ENCODE measurements at places on chromosomes 6 and 20.
A peak's percentile ranks its signal among the peaks of the same experiment; 100 is the strongest.

- DNase-seq, result peak; percentile 8
Measured at GRCh38 chr6:117829594-117830319, 77.3 kb upstream of the SLC35F1 start.

- DNase-seq, result no peak
Measured at GRCh38 chr6:32047539-32047854, 9.3 kb downstream of the CYP21A2 start.

- DNase-seq, result no peak
Measured at GRCh38 chr20:19761841-19762240, 3.8 kb downstream of the RIN2 start.

- no peak for DNase-seq
Measured at GRCh38 chr20:59575653-59576052, 28.7 kb upstream of the PHACTR3 start.

GRCh38 chr20:33279261-33279910, 3.6 kb upstream of the BPIFB1 start:
- no peak for DNase-seq

DNA sequence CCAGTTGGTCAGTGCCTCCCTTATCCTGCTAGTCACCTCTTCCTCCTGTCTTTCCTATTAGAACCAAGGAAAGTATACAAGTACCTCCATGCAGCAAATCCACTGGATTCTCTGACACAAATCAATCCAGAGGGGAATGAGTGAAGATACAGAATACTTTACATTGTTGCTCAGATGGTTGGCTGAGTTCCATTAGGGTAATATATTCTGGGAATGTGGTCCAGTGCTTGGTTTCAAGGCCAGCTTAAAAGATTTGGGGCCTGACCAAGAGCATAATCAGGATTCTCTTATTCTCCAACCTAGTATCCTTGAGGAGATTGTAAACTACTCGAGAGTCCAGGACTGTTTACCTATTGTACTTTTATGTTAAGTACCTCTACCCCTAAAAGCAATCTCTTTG, 23.0 kb downstream of the CARMIL1 start:
- DNase-seq, result peak; percentile 82

- DNase-seq, result no peak
Measured at GRCh38 chr20:52984451-52984810, 12.3 kb downstream of the TSHZ2 start.

DNA sequence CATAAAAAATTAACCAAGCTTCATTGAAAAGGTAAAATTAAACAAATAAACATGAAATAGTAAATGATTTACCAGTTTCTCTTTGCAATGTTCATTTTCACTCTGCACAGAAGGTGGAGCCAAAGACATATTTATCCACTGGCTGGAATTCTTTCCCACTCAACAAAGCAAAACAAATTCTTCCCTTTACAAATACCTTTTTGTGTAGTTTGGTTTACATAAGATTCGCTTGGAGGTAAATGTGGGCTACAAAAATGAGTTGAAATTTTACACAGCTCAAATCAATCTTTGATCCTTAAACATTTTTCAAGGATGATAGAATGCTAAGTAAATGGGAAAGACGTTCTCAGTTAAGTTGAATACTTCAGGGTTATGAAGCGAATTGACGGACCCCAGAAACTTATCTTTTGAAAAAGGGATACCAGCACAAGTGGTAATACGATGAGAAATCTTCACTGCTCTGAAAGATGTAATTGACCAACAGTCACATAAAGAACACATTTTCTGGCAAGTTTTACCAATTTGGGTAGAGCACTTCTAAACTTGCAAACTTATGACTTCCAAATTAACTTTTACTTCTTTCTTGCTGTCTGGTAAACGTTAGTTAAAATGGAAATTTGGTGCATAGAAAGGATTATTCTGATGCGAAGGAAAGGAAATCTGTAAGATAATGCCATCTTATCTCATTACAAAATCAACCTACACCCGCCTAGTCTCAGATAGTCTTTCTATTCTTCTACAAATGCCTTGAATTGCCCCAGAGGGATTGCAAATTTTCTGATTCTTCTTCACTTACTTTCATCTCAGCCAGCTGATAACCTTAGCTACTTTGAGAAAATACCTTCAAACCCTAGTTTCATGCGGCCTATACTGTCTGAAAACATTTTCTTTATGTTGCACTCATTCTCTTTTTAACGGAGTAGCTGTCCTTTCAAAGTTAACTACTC, 4.7 kb upstream of the GJA1 start:
- peak; percentile 52 for DNase-seq

All from fibroblast of upper back skin (primary cell).